ENCODE measurements at places on chromosomes 5 and 9.

GRCh38 chr5:115816226-115817081, at the start of gene CDO1:
Gene CDO1 (minus strand): TSS chr5:115816659. CDS start chr5:115816397, 262 bp downstream.
- no peak for DNase-seq

GRCh38 chr9:114093031-114093471, 6.0 kb downstream of the KIF12 start:
- no peak for DNase-seq

DNA sequence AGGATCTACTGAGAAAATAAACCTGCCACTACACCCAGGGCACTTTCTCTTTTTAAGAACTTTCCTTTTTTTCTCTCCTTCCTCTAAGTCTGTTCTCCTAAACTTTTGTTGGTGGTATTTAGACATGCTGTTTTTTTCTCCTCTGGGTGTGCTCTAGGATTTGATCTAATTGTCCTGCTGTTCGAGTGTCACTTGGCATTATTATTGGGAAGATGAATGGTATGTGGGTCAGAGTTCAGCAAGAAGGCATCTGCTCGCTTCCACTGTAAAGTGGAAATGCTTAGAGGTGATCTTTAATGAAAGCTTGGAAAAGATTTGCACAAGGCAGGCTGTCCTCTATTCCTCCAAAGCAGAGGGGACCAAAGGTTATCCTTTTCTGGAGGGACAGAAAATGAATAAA, 1.3 kb upstream of the PLPPR1 start:
- no peak for DNase-seq

- DNase-seq: no peak
Observed at GRCh38 chr5:134071614-134072207, 42.8 kb upstream of the TCF7 start.

- no peak for DNase-seq
Observed at GRCh38 chr5:91175708-91176107, 207.4 kb downstream of the ARRDC3 start.

DNA sequence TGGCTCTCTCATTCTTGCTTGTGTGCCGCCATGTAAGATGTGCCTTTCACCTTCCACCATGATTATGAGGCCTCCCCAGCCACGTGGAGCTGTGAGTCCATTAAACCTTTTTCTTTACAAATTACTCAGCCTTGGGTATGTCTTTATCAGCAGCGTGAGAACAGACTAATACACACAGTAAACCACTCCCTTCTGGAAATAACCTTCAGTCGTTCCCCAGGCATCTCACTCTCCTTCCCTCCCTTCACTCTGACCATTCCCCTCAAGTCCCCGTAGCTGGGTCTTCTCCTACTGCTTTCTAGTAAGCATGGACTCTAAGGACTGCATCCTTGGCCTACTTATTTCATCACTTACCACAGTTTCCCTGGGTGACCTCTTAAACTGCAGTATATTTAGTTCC, 493.9 kb downstream of the CCDC171 start:
- no peak for DNase-seq

DNA sequence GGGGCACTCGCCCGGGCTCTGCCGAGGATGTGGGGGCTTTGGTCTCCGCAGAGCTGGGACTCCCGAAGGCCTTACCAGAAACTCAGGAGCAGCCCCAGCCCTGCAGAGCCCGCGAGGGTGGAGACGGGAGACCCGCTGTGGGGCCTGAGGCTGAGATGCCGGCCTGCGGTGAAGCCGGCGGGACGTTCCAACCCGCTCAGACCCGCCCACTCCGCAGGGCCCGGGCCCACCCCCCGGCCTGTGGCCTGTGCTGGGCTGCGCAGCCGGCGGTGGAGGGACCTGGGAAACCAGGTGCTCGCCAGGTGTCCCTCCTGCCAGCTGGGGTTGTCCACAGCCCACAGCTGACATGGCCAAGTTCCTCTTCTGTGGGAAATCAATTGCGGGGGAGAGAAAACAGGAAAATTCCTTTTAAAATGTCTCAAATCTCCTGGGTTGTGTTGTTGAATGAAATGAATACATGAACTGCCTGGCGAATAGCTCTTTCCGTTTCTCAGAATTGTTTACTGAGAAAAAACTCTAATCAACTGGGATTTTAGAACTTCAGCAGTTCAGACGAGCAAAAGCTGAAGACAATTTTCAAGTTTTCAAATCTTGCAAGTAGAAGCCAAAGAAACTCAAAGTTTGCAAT, 49.0 kb upstream of the IRX4 start:
- DNase-seq: no peak

DNA sequence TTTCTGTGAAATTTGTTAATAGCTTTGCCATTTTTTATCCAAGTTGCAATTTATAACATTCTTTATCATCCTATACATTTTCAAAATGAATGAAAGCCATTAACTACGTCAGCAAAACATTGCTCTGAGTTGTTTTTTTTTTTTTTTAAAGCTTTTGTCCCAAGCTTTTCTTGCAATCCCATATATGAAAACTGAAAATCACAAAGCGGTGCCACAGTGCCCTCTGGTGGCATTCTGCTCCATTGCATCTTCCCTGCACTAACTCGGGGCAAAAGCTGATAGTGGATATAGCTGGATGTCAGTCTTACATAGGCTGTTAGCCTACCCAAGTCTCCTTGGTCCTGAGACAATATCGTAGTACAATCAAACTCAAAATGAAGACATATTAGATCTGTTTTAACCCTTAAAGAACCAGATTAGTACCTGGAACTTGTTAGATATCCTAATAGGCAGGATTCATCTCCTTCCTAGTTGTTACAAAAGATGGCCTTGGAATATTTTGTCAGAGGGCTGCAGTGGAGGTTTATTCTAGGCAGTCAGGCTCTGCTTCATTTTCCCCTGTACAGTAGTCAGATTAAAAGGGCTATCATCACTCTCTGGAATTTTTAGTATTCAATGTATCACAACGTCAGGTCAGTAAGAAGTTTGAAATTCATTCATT, 669.9 kb downstream of the PTPRD start:
- peak; percentile 12 for DNase-seq

DNA sequence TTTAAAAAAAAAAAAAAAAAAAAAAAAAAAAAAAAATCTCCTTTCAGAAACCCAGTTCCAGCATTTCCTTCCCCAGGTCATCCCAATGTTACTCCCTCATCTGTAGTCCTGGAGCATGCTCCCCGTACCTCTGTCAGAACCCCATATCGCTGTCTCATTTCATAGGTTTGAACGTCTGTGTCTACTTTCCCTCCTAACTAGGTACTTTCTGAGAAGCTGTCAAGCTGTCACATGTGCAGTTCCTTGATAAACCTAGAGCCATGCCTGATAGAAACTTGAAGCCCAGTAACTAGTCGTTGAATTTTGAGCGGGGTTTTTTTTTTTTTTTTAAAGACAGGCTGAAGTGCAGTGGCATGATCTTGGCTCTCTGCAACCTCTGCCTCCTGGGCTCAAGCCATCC, 15.6 kb downstream of the EXOSC3 start:
- DNase-seq: no peak
